Activated CD8-positive, alpha-beta T cell treated with anti-CD3 and anti-CD28 coated beads for 36 hours (primary cell): ENCODE measurements at places on chromosomes 13 and 19.
A peak's percentile ranks its signal among the peaks of the same experiment; 100 is the strongest.

DNA sequence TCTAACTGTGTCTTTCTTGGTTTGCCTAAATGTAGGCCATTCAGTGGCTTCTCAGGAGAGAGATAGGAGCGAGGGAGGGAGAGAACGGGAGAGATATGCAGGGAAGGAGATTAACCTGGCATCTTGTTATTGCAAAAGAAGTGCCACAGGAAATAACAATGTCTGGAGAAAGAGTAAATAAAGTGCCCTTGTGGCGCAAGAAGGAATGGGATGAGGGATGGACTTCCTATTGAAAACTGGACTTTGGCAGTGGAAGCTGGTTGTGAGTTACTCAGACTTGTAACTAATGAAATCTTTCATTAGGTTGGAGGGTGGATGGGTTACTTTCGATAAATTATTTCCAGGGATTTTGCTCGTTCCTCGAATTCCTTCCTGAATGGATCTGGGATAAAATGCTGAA, 136.1 kb downstream of the LACC1 start:
- no peaks in the 10 kb centered on the region for H3K27me3 ChIP-seq
- H3K27ac ChIP-seq = no peak overlapping the region
- no peaks in the 10 kb centered on the region for H3K36me3 ChIP-seq
- H3K4me3 ChIP-seq = no peak overlapping the region
- no peaks in the 10 kb centered on the region for H3K4me1 ChIP-seq

DNA sequence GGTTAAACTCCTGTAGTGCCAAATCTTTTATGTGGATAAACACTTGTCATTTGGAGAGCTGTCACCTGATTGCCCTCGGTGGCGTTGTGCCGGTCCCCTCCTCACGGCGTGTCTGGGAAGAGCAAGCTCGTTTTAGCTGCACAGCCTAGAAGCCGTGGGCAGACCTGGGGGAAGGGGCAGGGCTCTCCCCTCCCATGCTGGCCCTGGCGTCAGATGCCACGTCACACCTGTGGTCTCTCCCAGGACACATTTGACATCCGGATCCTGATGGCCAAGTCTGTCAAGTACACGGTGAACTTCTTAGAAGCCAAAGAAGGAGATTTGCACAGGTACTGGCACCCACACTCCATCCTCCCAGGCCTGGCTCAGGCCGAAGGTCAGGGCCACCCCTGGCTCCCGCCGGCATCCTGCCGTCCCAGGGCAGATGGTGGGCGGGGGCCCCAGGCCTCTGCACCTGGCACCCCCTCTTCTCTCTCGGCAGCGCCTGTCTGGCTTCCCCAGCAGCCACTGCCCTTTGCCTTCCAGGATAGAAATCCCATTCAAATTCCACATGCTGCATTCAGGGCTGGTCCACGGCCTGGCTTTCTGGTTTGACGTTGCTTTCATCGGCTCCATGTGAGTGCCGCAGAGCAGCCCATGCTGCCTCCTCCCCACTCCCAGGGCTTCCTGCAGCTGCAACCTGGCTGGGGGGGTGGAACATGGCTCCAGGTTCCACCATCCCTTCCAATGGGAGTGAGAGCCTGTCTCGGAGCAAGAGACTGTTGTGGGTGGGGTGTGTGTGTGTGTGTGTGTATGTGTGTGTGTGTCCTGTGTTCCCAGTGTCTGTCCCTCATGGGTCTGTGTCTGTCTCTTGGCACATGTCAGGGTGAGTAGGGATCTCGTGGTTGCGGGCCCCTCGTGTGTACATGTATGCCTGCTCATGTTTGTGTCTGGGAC, 8.8 kb downstream of the YIPF2 start:
- no peak for DNase-seq
- no peak overlapping the region for H3K27ac ChIP-seq
- H3K27me3 ChIP-seq = no peaks in the 10 kb centered on the region

GRCh38 chr19:10252707-10253106, 693 bp downstream of the MRPL4 start:
- no peaks in the 10 kb centered on the region for H3K27me3 ChIP-seq
- H3K4me1 ChIP-seq = peaks cover 23% of the 10 kb centered on the region
- peaks cover 43% of the 10 kb centered on the region for H3K36me3 ChIP-seq
- H3K4me3 ChIP-seq = peak overlapping the region; percentile 93
- peak overlapping the region; percentile 95 for H3K27ac ChIP-seq
- no peak for DNase-seq

- H3K27me3 ChIP-seq = no peaks in the 10 kb centered on the region
- no peak for DNase-seq
- no peaks in the 10 kb centered on the region for H3K4me1 ChIP-seq
- no peak overlapping the region for H3K27ac ChIP-seq
- no peak overlapping the region for H3K4me3 ChIP-seq
Observed at GRCh38 chr19:33093420-33094210, 12.6 kb downstream of the GPATCH1 start.

GRCh38 chr19:32873247-32873959, 3.8 kb upstream of the SLC7A9 start:
- H3K27me3 ChIP-seq = no peaks in the 10 kb centered on the region
- H3K27ac ChIP-seq = no peak overlapping the region
- no peaks in the 10 kb centered on the region for H3K36me3 ChIP-seq
- H3K4me3 ChIP-seq = no peak overlapping the region
- H3K4me1 ChIP-seq = no peaks in the 10 kb centered on the region

- H3K4me1 ChIP-seq = no peaks in the 10 kb centered on the region
- no peaks in the 10 kb centered on the region for H3K36me3 ChIP-seq
- no peak for DNase-seq
- H3K27ac ChIP-seq = no peak overlapping the region
- no peak overlapping the region for H3K4me3 ChIP-seq
Observed at GRCh38 chr19:560121-560520, 12.3 kb upstream of the BSG start.
